ENCODE measurements at places on chromosomes 2 and 18.
A peak's percentile ranks its signal among the peaks of the same experiment; 100 is the strongest.

DNA sequence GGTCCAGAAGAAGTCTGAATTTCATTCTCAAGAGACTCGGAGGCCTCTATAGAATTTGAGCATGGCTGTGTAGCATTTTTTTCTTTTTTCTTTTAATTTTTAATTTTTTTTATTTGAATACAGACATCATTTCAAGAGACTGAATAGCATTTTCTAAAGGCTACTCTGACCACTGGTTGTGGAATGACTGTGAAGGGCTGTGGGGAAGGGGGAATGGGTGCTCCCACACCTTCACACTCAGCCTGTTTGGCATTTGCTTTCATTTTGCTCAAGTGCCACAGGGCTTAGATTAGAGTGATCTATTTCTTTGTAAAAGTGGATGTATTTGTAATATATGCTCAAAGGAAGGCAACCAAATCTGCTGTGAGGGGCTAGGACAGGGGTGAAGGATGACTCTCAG lies 142.0 kb upstream of the SPOPL start:
- no peak for DNase-seq

- DNase-seq: no peak
Measured at GRCh38 chr2:181307203-181307991, 149.8 kb upstream of the ITGA4 start.

- DNase-seq: no peak
Measured at GRCh38 chr18:79901665-79902064, 49.8 kb downstream of the SLC66A2 start.

- peak; percentile 60 for DNase-seq
Measured at GRCh38 chr2:216428618-216429350, 16.5 kb downstream of the SMARCAL1 start.

GRCh38 chr2:25281941-25282340 lies 59.8 kb downstream of the DNMT3A start:
- no peak for DNase-seq

DNA sequence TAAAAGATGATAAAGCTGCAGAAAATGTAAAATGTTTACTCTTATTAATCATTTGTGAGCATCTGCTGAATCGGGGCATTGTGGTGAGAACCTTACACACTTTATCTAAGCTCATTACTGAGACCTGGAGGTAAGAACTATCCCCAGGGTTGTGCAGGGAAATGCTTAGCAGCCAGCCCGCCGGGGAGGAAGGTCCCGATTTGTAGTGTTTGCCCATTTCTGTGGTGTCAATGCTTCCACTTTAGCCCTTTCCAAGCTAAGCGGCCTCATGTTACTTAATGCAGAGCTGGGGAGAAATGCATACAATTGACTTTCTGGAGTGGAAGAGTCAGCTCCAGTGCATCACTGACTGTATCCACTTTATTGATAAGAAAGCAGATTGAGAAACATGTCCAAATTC lies 20.8 kb upstream of the KCNK3 start:
- DNase-seq: no peak

- no peak for DNase-seq
Measured at GRCh38 chr2:37802211-37802752, 122.8 kb upstream of the RMDN2 start.

GRCh38 chr2:100992262-100992661 lies 9.8 kb upstream of the RPL31 start:
- no peak for DNase-seq

- no peak for DNase-seq
Measured at GRCh38 chr2:240514631-240515030, 43.2 kb downstream of the ANKMY1 start.
